Pericardium fibroblast (primary cell): ENCODE measurements at places on chromosomes 11 and 22. TPM values are rescaled to one million over a fixed set of nuclear protein-coding genes. Genes with fewer than 3 reads are reported as not detected.

RABL2B gene
- 6.7 and 16.2 TPM in 2 replicates for total RNA-seq

IRAG1 gene
- total RNA-seq = 1.0 and 4.2 TPM in 2 replicates

CRYAB gene
- total RNA-seq = 44.4 and 88.3 TPM in 2 replicates

CHORDC1 gene
- 16.6 and 37.8 TPM in 2 replicates for total RNA-seq

TTC12 gene
- 10.0 and 13.4 TPM in 2 replicates for total RNA-seq

TMEM121B gene
- total RNA-seq = 0.47 TPM in 1 of 2 replicates, not detected in the other

SHISAL1 gene
- under 0.01 and 1.1 TPM in 2 replicates for total RNA-seq
